CD4-positive, alpha-beta T cell treated with Interleukin-10 for 1 hour (primary cell): ENCODE measurements at places on chromosomes 16 and 17.

DNA sequence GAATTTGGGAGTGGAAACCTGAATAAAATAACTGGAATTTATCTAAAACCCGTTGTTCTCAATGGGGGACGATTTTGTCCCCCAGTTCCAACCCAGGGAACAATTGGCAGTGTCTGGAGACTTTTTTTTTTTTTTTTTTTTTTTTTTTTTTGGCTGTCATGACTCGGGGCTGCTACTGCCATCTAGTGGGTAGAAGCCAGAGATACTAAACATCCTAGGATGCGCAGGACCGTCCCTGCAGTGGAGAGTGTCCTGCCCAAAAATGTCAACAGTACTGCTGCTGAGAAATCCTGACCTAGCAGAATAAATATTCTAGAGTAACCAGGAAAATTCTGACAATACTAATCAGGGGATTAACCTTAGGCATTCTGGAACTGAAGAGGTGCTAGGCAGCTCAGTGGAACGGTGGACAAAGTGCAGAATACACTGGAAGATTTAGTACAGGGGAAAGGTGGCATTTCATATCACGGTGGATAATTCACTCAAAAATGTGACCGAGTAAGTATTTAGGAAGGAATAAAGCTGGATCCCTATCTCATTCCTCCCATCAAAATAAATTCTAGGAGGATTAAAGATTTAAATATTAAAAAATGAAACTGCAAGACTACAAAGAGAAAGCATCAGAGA lies 107.6 kb downstream of the SPECC1 start:
- DNase-seq: peak; percentile 69

GRCh38 chr16:55663765-55664677 lies 8.2 kb downstream of the SLC6A2 start:
- no peak for DNase-seq

GRCh38 chr16:20674684-20675487 lies 22.6 kb downstream of the ACSM1 start:
- no peak for DNase-seq

DNA sequence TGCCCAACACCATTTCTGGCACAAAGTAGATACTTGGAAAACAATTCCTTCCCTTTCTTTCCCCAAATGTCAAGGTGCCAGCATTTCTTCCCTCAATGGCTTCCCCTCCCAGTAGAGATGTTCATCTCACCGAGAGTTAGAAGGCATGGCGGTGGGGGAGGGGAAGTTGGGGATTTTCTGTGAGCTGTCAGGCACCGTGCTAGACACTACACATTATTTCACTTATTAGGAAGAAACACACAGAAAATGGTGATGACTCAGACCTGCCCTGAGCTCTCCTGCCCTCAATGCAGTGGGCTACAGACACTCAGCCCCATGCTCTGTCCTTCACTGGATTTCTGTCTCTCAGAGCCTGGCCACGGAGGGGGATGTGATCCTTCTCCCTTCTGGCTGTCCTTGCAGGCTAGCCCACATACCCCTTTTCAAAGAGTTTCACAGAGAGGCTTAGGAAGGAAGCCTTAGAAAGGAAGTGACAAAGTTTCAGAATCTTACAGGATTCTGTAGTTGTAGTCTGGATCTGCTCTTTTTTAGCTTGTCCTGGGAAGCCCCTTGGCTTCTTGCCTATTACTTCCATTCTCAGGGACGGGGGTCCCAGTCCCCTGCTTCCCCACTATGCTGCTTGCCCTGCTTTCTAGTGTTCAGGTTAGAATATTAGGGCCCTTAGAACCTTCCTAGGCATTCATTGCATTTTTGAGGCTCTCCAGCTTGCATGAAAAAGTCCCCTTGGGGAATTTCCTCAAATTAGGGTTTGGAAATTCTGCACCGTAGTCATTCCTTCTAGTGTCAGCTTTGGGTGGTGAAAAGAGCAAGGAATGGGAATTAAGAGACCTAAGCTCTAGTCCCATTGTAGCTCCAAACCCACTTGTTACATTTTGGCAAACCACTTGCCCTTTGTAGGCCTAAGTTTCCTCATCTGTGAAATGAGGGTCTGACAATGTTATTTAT lies 12.2 kb upstream of the CCL5 start:
- peak; percentile 56 for DNase-seq

DNA sequence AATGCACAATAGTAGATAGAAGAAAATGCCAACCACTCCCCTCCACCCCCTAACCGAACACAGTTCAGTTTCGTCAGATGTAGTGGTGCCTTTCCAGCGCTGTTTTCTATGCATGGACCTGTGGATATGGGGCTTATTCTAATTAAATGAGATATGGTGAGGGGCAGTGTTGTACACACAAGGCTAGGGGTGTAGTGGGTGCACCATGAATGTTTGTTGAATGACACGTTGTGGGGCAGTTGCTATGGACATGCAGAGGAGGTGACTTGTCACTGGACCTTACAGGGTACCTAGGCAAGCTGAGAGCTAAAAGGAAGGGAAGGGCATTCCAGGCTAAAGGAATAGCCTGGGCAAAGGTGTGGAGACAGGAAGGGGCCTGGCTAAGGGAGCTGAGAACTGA lies 3.4 kb downstream of the PDK2 start:
- no peak for DNase-seq

DNA sequence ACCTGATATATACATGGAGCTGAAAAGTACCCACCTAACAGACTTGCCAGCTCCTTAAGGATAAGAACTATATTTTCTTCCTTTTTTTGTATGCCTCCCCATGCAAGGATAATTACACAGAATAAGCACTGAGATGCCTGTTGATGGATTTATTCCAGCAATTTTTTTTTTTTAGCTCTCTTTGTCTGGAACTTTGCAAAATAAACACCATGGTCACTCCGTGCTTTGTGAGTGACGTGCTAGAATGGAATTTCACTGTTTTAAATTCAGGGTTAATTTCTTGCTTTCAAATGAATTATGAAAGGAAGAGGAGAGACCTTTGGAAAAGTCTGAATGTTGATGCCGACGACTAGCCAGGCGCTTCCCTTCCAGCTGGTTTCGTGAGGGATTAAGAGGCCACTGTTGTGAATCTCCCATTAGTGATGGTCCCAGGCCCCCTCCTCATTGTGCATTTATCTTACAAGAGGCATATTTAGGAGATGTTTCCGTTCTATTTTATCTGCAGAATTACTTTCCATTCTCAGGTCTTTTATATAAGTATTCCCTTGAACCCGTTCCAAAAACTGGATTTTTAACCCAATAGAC lies 529.1 kb downstream of the WWOX start:
- no peak for DNase-seq

GRCh38 chr16:12569061-12569460 lies 234.6 kb downstream of the CPPED1 start:
- DNase-seq: no peak

- no peak for DNase-seq
These were observed 5.2 kb upstream of the PLLP start for GRCh38 chr16:57289391-57290257.

GRCh38 chr17:56313201-56313600 lies 159.9 kb downstream of the ANKFN1 start:
- no peak for DNase-seq

DNA sequence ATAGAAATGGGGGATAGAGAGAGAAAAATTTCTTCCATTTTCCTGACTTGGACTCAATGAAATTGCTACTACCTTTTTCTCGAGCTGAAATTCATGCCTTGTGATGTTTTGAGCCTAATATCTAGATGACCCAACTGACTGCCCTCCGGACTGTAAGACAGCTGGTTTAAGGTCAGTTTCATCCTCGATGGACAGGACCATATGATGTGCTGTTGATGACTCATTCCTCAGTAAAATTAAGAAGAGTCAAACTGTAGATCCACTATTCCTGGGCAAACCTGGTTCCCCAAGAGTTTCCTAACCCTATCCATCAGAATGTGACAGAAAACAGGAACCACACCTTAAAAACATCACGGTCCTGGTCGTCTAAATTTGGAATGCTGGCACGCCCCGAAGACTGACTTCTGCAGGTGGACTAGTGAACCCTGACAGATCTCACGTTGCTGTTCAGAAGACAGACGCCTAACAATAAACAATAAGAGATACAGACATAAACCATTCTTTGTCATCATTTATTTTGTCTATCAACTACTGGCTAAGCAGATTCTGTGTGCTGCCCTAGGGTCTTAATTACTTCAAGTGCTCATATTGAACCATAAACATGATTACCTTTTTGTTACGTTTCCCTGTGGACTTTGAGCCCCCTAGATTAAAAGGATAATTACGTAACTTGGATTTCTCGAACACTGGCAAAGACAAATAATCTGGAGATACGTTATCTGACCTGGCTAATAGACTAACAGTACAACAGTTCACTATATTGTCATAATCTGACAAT lies 45.1 kb upstream of the NOS2 start:
- no peak for DNase-seq

- no peak for DNase-seq
These were observed 59.3 kb upstream of the CORO6 start for GRCh38 chr17:29682054-29682453.

GRCh38 chr17:28290703-28291102 lies 28.3 kb upstream of the TMEM97 start:
- no peak for DNase-seq

DNA sequence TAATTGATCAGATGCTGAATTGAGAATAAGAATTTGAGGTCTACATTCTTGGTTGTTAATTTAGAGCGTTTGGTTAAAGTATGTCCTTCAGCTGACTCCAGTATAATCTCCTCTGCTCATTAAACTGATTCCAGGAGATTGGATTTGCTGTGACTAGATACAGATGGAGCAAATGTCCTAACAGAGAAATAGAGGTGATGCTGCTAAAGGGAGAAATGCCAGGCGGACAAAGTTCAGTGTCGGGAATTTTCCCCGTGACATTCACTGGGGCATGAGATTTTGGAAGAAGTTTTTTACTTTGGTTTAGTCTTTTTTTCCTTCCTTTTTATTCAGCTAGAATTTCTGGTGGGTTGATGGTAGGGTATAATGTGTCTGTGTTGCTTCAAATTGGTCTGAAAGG lies 19.0 kb downstream of the PRKAR1A start:
- DNase-seq: no peak

DNA sequence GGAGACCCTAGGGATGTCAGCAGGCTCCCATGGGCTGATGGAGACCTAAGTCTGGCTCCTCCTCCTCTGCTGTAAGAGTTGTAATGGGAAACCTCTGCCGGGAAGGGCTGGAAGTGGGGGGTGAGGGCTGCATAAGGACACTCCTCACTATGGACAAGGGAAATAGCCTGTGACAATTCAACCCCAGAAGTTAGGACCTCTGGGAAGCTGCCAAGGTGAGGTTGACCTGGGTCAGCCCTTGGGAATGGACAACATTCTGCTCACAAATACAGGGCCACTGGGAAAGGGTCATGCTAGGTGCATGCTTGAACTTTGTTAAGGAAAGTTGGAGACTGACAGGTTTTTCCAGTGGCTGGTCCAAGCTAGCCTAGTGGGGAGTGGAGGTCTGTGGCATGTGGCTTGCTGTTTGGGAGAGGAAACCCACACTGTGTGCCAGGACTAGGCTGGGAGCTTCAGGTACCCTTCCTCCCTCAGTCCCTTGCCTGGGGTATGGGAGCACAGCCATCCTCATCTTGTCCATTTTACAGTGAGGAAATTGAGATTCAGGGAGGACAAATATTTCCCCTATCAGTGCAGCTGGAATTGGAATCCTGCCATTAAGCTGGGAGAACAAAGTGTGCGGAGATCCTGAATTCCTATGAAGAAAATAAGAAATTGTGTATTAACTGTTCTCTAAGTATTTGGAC lies 190.4 kb downstream of the SALL1 start:
- DNase-seq: no peak

DNA sequence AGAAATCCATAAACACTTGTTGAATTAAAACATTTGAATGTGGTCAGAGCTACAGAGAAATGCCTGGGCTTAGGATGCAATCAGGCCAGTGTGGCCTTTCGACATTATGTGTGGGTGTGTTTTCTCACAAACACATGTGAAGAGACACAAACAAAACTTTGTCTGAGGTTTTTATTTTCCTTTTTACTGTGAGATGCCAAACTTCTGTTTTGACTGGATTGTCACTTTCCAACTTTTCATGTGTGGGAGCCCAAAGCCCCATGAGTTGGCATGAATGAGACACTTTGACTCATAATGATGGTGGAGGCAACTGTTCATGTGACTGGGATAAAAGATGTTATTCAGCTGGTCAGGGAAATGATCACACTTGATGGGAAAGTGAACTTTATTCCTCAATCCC lies 71.9 kb upstream of the GAS7 start:
- no peak for DNase-seq

DNA sequence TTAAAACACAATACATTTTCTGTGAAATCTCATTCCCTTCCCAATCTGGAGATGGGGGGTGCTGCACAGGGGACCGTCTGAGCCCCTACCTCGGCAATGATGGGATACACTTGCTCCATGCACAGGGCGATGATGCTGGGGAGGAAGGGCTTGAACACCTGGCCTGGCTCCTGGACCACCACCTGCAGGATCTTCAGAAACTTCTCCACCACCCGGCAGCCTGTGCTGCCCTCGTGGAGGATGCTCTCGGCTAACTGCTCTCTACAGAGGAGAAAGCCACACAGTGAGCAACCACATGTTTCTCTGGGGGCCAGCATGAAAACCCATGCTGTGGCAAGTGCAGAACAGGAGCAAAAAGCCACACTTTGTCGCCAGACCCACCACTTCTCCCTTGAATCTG lies 42.4 kb upstream of the GSG1L start:
- no peak for DNase-seq

GRCh38 chr17:44522883-44523671 lies 19.9 kb upstream of the GPATCH8 start:
- DNase-seq: peak; percentile 47

DNA sequence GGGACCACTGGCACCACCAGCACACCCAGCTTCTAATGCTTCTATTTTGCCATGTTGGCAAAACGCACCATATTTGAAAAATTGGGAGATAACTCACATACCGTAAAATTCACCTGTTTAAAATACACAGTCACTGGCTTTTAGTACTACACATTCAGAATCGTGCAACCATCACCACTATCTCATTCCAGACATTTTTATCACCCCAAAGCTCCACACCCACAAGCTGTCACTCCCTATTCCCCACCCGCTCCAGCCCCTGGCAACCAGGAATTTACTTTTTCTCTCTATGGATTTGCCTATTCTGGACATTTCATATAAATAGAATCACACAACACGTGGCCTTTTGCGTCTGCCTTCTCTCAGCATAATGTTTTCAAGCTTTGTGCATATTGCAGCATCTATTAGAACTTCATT lies 25.0 kb downstream of the PPL start:
- no peak for DNase-seq

DNA sequence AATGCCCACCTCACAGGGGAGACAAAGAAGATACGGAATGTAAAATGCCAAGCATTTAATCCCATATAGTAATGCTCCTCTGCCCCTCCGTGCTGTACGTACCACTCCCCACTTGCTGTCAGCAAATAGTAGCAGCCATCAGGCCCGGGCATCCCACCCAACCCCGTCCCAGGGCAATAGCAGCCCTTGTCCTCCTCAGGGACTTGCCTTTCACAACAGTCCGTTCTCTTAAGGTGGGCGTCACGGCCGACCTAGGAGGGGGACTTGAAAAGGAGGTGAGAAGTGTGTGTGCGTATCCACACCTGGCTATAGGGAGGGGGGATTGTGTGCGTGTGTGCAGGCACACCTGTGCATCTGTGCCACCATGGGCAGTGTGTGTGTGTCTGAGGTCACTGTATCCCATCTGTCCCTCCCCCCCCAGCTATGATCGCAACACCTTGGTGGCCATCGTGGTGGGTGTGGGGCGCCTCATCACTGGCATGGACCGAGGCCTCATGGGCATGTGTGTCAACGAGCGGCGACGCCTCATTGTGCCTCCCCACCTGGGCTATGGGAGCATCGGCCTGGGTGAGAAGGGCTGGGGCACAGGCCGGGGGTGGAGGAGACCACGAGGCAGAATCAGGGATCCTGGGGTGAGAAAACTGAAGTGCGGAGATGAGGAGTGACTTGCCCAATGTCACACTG lies 4.0 kb downstream of the FKBP10 start:
- DNase-seq: no peak

- peak; percentile 81 for DNase-seq
These were observed 259.7 kb downstream of the SEC14L1 start for GRCh38 chr17:77400445-77400870.
